ENCODE measurements at places on chromosomes 16 and 17.
A peak's percentile ranks its signal among the peaks of the same experiment; 100 is the strongest.

GRCh38 chr16:86241681-86242080, 268.6 kb upstream of the FOXF1 start:
- no peak for DNase-seq

DNA sequence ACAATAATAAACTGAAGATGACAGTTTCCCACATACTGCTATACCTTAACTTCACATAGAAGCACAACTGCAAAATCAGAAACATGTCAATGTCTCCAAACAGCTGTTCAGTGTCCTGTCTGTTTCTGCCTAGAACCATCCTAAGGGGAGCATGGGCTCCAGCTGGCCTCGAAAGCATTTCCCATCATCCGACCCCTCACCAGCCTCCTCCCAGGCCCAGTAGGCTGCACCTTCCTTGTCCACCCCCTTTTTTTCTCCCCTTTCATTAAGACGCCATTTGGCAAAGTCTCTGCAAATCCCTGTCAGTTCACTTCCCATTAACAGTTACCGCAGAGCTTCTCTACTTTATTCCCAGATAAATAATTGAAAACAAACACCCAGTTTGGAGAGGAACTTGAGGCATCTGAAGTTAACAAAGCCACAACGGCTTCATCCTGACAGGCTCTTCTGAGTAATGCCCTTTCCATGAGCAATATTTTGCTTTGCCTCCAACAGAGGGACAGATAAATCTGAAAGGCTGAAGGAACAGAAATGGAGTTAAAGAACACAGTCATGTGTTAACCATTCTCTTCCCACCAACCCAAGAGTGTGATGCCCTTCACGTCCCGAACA, 65.3 kb downstream of the SLC39A11 start:
- DNase-seq = no peak

DNA sequence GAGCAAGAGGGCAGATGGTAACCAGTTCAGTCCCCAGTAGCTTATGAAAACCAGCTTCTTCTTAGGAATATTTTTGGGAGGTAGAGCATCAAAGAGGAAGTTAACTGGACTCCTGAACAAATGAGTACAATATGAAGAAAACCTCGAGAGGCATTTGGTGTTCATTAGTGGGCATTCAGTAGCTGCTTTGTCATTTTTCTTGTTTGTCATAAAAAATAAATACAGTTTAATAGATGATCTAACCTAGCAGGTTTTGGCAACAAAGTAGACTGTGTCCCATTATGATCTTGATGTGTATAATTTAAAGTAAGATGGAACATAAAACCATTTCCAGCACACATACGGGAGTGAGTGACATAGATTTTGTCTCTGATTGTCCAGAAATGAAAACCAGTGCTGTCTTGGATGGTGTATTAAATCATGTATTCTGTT, 173.1 kb downstream of the HS3ST3A1 start:
- DNase-seq = no peak

DNA sequence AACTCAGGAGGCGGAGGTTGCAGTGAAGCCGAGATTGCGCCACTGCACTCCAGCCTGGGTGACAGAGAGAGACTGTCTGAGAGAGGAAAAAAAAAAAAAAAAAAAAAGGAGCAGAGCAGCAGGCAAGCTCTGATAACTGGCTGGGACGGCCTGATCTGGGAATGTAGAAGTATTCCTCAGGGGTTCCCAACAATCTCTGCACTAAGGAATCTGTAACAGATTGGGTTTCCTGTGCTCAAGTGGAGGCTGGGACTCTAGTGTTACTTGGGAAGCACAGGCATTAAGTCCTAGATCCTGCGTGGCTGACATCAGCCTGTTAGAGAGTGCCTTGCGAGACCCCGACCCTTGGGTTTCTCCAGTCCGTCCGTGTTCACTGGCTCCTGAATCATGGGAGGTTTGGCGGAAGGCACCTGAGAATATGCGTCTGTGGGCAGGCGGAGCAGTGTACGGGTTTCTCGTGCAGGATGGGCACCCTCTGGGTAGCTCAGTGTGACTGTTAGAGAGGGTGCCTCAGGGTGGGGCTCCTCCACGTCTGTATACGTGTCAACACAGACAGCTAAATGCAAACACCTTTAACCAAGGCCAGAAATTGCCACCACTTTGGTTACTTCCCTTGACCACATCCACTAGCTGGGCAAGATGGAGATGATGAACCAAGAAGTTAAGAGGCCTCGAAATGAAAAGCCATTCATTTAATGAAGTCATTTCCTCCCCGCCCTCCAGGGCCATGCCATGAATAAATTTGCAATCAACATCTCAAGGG, 174.9 kb upstream of the RPL38 start:
- no peak for DNase-seq

DNA sequence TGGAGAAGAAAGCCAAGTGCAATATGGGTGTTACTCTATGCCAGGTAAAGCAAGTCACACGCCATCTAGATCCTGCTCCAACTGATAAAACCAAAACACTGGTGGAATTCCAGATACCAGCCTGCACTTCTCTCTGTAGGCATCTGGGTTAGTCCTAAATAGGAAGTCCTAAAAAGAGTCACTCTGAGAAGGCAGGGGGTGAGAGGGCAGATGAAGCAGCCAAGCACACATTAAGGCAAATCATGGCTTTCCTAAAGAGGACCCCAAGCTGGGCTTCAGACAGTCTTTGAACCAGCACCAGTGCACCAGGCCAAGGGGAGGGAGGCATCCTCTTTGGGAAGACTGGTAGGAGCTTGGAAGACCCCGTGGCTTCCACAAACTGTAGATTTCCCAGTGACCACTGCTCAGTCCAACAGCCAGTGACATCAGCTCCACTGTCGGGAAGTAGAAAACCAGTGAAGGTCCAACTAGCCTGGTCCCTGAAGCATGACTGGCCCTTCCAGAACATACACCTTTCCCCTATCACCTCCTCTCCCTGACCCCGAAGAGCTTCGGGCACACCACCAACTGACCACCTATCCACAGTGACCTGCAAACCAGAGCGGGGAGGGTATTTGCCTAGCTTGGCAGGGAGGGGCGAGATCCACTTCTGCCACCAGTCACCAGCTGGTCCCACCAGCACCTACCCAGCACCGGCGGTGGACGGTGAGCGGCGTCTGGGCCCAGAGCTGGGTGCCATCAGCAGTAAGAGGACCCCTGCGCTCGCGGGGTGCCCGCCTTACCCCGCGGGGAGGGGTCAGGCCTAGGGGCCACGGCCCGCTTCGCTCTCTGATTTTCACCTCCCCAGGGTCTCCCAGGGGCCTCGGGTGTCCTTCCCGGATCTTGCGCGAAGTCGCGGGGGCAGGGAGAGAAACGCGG, 1.0 kb downstream of the LITAF start:
- peak; percentile 30 for DNase-seq

GRCh38 chr17:142102-142661, 4.8 kb downstream of the SCGB1C2 start:
- no peak for DNase-seq

GRCh38 chr16:81790830-81791435, 11.8 kb downstream of the PLCG2 start:
- no peak for DNase-seq

DNA sequence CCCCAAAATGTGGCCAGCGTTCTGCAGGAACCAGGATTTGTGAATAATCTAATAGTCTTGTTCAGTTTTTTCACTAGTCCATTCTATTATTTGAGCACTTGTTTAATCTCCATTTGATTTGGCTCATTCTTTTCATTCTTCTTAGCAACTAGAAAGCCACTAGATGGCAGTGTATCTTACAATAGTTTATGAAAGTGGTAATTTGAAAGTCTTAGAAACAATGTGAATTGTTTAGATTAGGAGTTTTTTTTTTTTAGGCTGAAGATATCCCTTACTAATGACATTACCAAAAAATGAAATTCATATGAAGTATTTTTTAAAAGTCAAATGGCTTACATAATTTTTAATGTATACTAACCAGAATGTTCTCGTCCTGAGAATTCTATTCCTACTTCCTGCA, 6.7 kb downstream of the ERI2 start:
- DNase-seq = no peak

GRCh38 chr16:62586128-62586862, 550.1 kb upstream of the CDH8 start:
- no peak for DNase-seq

- DNase-seq = no peak
Observed at GRCh38 chr17:68491381-68492231, 20.6 kb upstream of the PRKAR1A start.

DNA sequence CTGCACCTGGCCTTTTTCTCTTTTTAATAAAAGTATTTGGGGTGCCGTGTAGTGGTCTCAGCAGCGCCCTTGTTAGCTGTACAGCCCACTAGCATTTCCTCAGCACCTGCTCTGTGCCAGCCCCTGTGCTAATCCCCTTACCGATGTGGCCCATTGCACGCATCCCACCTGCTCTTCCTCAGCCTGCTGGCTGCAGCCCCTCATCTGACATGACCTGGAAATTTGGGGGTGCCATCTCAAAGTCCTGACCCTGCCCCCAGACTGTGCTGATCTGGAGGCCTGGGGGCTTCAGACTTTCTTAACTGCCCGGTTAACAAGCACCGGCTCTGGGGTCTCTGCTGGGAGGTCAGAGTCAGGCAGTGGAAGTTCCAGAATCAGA, 10.4 kb downstream of the GPRC5C start:
- DNase-seq = no peak

- no peak for DNase-seq
Observed at GRCh38 chr16:51831595-51832367, 680.7 kb upstream of the SALL1 start.

GRCh38 chr16:78221892-78222291, 122.4 kb downstream of the WWOX start:
- no peak for DNase-seq

GRCh38 chr16:53707671-53708070, 3.7 kb downstream of the FTO start:
- no peak for DNase-seq

GRCh38 chr16:56688762-56689161, 6.5 kb downstream of the MT1X start:
- DNase-seq = no peak

DNA sequence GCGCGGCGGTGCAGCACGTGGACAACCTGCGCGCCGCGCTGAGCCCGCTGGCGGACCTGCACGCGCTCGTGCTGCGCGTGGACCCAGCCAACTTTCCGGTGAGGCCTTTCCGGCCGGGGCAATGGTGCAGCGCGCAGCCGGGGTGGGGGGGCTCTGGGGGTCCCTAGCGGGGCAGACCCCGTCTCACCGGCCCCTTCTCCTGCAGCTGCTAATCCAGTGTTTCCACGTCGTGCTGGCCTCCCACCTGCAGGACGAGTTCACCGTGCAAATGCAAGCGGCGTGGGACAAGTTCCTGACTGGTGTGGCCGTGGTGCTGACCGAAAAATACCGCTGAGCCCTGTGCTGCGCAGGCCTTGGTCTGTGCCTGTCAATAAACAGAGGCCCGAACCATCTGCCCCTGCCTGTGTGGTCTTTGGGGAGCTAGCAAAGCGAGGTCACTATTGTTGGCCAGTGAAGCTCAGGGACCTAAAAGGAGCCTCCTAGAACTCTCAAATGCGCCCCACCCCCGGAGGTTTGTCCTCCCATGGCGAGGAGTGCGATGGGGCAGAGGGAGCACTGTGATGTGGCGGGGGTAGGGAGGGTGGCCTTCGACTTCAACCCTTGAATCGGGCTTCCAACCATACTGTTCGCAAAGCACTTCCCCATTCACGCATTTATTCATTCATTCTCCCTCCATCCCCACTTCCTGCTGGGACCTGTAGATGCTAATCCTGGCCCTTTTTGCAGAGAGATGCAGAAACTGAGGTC, 770 bp downstream of the HBM start:
- DNase-seq = no peak

DNA sequence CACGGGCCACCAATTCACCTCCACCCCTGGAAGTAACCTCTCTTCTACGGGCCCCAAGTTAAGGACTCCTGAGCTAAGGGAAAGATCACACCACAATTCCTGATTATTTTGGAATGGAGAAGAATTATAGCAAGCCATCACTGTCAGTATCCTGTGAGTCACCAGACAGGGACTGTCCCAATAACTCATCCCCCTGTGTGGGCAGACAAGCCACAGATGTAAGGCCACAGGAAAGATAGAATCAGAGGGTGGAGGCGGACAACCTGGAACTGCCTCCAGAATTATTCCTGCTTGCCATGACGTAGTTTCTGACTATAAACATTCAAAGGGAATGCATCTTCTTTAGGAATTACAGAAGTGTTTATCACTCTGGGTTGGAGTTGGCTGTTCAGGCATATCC, 5.8 kb upstream of the MYO1D start:
- DNase-seq = peak; percentile 26

- peak; percentile 54 for DNase-seq
Observed at GRCh38 chr16:81366316-81366932, 51.7 kb downstream of the GAN start.

DNA sequence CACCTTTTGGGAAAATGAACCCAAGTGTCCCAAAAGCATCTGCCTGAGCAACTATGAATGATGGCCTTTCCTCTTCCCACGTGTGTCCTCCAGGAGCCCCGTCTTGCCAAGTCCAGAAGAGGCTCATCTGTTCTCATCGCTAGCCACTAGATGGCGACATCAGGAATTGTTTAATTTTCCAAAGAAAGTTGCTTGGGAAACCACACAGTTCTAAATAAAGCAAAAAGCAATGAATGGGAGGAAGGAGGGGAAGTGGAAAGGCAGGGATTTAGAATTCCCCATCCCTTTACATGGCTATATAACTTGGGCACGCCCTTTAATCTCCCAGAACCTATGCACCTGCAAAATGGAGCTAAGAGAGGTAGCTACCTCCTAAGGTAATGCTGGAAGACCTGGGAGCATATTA, 9.0 kb upstream of the CDH5 start:
- DNase-seq = peak; percentile 74

DNA sequence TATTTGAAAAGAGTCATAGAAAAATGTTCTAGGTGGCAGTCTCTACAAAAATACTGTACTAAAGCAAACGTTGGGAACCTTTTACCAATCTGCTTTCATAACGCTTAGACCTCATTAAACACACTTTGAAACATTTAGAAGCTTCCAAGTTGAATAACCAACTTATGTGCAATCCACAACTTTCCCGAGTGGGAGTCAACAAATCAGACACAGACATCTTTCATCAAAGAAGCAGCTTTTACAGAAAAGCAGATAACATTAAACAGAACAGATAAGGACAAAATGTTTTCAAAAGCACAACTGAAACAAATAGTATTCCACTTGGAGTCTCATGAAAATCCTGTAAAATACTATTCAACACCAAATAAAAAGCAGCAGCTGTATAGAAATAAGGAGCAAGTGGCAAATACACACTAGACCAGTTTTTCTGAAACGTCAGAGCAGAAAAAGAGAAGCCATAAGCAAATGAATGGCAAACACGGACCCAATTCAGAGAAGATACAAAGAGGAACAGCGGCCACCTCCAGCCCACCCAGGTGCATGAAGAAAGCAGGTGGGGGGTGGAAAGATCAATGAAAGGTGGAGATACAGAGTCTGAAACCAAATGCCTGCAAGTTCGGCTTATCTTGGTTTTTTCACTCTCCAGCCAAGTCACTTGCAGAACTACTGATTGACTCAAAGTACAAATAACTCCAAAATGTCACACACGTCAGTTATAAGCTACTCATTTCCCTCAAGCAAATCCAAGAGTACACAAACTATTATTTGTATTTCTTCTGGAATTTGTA, 18.4 kb upstream of the FBF1 start:
- DNase-seq = no peak

- DNase-seq = no peak
Observed at GRCh38 chr16:25224731-25225319, 8.1 kb downstream of the AQP8 start.

All from urothelium cell line (cell line).